ENCODE measurements at places on chromosomes 6 and 20.
A peak's percentile ranks its signal among the peaks of the same experiment; 100 is the strongest.

GRCh38 chr6:51842804-51843378, 244.5 kb downstream of the PKHD1 start:
- DNase-seq: no peak

GRCh38 chr6:54981276-54981609, 134.7 kb downstream of the FAM83B start:
- DNase-seq: no peak

GRCh38 chr6:142694054-142694453, 250.9 kb downstream of the HIVEP2 start:
- DNase-seq: no peak

- no peak for DNase-seq
Measured at GRCh38 chr6:111692327-111693164, 86.9 kb upstream of the TRAF3IP2 start.

- no peak for DNase-seq
Measured at GRCh38 chr20:2032168-2032567, 38.3 kb upstream of the PDYN start.

DNA sequence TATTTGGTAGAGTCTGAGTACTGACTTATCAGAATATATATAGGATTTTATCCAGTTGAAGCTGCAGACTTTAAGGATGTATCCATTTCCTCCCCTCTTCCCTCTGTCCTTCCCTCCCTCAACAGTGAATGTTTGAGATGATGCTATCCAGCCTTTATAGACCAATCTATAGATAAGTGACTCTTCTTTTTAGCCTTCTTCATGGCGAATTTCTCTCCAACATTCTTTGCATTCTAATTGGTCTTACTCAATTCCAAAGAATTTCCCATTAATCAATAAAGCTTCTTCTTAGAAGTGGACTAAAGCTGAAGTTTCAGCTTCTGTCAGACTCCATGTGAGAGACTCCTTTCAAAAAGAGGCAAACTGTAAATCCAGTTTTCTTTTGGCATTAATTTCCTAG, 99.3 kb downstream of the AIG1 start:
- DNase-seq: no peak

DNA sequence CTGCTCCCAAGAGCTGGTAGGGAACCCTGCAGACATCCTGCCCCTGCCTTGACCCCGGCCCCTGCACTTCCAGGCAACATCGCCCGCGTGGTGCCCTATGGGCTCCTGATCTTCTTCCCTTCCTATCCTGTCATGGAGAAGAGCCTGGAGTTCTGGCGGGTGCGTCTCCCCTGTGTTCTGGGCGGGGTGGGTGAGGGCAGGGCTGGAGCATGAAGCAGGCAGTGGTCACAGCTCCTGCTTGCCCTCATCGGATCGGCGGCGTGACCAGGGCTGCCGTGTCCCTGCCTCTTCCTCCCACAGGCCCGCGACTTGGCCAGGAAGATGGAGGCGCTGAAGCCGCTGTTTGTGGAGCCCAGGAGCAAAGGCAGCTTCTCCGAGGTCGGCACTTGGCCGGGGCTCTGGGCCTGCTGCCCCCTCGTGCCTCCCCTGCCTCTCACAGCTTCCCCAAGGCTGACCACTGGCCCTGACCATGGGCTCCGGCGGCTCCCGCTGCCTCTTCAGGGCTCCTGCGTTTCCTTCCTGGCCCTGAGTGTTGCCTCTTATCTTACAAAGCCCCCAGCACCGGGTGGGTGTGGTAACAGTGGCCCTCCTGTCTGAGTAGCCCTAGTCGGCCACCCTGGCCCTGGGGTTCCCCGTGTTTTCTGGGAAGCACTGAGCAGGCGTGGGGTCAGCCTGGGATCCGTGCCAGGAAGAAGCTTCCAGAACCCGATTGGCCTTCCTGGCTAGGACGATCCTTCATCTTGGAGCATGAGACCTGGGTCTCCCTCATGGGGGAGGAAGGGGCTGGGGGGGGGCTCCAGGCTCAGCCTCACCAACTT, 8.0 kb upstream of the TNFRSF6B start:
- DNase-seq: no peak

GRCh38 chr6:126167726-126168125, 172.2 kb upstream of the CENPW start:
- no peak for DNase-seq

GRCh38 chr20:22836211-22836610, 198.9 kb upstream of the SSTR4 start:
- no peak for DNase-seq

GRCh38 chr20:59891581-59891980, 41.9 kb downstream of the SYCP2 start:
- DNase-seq: no peak

- DNase-seq: no peak
Measured at GRCh38 chr6:30685157-30686008, 1.1 kb downstream of the PPP1R18 start.

DNA sequence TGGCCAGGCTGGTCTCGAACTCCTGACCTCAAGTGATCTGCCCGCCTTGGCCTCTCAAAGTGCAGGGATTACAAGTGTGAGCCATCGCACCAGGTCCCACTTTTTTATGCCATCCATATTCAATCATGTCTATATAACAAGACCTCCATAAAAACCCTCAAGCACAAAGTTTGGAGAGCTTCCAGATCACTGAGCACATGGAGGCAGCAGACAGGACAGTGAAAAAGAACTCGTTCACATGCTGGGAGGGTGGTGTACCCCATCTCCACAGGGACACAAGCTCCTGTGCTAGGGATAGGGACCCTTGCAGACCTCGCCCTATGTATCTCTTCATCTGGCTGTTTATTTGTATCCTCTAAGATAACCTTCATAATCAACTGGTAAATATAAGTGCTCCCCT, 30.3 kb downstream of the KIF13A start:
- DNase-seq: no peak

GRCh38 chr6:124881898-124882578, 80.2 kb upstream of the RNF217 start:
- DNase-seq: no peak

GRCh38 chr6:70686548-70687133, 19.0 kb downstream of the SMAP1 start:
- DNase-seq: peak; percentile 9

DNA sequence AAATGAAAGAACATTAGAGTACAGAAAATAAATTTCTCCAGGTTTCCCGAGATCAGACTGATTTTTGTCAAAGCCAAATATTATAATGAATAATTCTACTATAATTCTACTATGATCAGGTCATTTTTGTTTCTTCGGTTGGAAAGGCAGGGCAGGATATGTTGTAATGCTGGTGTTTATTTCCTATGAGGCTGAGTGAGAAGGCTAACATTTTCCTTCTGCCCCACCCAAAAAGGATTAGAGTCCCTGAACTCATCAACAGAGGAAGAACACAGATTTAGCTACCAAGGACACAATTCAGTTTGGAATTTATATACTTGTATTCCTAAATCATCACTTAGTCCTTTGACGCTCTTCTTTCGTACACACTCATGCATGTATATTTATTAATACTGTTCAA, 318.9 kb downstream of the SYNE1 start:
- DNase-seq: no peak

GRCh38 chr6:36688063-36688738, 9.4 kb upstream of the RAB44 start:
- no peak for DNase-seq

- DNase-seq: no peak
Measured at GRCh38 chr6:143675946-143676345, 1.8 kb upstream of the PHACTR2 start.

DNA sequence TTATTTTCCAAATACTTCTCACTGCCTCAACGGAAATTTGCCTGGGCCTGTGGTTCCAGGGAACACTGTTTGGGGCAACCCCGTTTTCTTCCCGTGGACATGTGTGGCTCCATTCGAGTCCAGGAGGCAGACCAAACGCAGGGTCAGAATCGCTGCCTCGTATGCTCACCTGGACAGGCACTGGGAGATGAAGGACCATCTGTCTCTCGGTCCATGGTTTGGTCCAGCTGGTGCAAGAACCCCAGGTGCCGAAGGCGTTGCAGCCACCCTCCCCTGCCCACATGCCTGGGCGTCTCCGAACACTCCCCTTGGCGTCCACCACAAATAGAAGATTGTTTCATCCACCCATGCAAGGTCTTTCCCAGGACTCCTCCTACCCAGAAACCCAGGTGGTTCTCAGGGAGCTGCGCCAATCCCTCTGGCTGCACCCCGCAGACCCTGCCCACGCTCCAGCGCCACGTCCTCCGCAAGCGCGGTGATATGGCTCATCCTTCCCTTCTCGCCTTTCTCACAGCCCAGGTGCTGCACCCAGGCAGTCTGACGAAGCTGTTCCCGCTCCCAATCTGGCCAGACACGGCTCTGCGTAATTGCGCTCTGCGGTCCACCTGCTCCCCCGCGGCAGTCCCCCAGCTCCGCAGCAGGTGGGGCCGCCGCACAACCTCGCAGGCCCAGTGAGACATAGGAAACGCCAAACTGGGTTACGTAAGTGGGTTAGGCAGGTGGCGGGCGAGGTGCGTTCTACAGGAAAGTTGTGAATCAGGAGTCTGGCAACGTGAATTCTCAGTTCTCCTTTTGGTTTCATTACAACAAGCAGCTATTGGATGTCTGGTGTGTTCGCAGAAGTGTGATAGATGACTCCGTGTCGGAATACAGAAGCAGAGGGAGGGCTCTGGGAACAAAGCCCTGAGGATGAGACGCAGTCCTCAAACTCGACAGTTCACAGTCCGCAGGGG, 146.2 kb upstream of the ECI2 start:
- peak; percentile 73 for DNase-seq

DNA sequence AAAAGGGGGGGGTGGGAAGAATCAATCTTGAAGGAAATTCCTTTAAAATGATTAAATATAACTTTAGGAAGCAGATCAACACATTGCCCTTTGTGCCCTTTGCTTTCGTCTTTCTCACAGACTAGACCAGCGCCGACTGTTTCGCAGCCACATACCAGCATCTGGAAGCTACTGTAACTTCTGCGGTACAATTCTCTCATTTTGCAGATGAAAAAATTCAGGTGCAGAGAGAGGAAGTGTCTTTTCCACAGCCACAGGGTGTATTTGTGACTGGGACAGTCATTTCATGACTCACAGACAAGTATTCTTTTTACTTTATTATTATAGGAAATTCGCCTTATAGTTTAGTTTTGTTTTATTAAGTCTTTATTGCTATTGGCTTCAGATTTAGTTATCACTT, 84.2 kb downstream of the UST start:
- DNase-seq: no peak

- DNase-seq: no peak
Measured at GRCh38 chr6:52381249-52381648, 19.3 kb downstream of the PAQR8 start.

DNA sequence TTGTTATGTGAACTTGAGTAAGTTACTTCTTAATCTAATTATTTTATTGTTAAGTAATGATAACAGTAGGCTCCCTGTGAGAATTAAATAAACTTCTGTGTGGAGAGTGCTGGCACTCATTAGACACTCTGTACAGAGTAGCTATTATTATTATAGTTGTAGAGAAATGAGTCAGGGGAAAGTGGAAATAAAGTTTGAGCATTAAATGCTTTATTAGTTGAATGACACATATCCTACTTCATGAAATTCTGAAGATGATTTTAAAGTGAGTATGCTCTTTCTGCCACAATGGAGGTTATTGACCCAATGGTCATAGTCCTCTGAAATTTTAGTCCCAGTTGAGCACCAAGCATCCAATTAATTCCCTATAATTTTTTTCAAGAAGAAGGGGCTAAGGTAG, 5.9 kb downstream of the ECI2 start:
- DNase-seq: no peak

GRCh38 chr6:72861059-72861458, 239.2 kb downstream of the KCNQ5 start:
- DNase-seq: no peak

- DNase-seq: no peak
Measured at GRCh38 chr6:62059901-62060300, 226.1 kb downstream of the KHDRBS2 start.

DNA sequence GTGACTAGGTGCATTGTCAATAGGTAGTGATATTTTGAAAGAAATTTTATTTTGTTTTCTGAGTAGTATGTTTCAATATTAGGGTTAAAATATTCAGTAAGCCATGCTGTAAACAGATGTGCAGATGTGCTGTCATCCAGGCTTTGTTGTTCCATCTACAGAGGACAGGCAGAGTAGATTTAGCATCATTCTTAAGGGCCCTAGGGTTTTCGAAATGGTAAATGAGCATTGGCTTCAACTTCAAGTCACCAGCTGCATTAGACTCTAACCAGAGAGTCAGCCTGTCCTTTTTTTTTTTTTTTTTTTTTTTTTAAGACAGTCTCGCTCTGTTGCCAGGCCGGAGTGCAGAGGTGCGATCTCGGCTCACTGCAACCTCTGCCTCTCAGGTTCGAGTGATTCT, 27.1 kb upstream of the BACH2 start:
- no peak for DNase-seq

GRCh38 chr6:38554700-38555413, 84.9 kb downstream of the BTBD9 start:
- no peak for DNase-seq

DNA sequence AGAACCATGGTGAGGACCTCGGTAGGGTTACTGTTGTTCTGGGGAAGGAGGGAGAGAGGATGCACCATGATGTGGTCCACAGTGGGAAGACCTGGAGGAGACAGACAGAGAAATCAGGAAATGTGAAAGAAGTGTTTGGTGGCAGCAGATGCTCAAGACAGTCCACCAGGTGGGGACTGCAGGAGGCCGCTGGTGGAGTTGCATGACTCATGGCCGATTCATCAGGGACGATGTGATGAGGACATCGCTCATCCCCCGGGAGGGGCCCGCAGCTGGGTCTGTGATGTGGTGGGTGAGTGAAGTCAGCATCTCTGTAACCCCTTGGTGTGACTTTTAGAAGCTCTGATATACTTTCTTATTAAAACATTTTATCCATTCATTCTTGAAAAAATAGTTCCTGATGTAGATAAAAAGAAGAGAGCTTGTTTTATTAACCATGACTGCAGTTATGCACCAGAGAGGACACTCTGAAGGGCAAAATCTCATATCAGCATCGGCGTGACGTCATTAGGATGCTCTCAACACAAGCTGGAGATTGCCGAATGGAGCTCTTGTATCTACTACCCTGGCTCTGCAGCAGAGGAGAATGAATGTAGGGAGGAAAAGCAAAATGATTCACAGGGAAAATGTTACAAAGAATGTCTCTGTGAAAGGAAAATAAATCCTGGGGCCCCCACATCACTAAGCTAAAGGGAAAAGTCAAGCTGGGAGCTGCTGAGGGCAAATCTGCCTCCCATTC, 71.2 kb downstream of the RAMACL start:
- no peak for DNase-seq

DNA sequence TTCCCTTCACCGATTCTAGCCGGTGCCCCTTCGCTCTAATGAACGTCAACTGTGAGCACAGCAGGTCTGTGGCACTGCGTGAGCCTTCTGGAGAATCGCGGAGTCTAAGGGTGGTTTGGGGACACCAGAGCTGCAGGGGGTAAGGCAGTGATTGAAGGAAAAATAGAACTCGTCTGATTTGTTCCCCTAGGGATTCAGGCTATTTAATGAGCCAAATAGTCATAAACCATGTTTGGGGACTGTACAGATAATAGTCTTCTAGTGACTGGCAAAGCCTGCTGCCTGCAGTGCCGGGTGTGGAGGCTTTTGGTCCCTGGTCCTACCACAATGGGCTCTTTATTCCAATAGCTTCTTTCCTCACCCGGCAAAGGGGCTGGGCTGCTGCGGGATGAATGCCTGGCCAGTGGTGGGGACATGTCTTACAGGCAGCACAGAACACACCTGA, 11.1 kb upstream of the NTSR1 start:
- DNase-seq: peak; percentile 38
